ENCODE measurements at places on chromosomes 4 and X.

GRCh38 chr4:169225058-169225751, 45.6 kb downstream of the SH3RF1 start:
- DNase-seq = no peak

- no peak for DNase-seq
Measured at GRCh38 chr4:155588437-155588836, 78.2 kb upstream of the GUCY1A1 start.

DNA sequence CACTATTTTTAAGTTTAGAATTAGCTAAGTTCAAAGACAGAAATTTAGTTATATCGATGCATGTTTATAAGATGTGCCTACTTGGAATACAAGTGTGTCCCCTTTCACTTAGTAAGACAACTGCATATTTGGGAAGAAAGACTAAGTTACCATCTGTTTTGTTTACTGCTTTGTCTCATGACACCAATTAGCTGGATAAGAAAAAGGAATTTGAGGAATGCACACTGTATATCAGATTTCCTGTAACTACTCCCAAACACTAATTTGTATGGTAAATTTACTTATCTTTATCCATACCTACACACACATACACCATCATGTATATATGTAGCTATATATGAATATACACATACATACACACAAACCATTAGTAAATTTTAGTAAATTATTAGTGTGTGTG, 1442.8 kb upstream of the IGFBP7 start:
- DNase-seq = no peak

DNA sequence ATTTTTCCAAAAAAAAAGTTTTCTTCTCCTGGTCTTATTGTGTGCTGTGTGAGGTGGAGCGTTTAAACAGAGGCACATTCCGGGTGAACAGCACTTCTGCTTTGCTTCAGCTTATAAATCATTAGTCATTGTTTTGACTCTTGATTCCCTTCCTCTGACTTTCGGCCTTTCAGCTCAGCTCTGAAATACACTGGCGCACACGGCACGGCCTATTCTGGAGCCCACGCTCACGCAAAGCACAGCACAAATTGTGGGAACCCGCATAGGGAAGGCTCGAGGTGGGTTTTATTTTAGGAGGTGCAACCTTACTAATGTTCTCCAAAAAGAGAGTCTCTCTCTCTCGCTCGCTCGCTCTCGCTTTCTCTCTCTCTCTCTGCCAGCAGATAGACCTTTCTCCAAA, 4.0 kb downstream of the POU3F4 start:
- DNase-seq = no peak

GRCh38 chrX:16484338-16484737, 165.6 kb upstream of the S100G start:
- DNase-seq = no peak

GRCh38 chrX:8688776-8689175, 43.2 kb downstream of the ANOS1 start:
- DNase-seq = no peak
